ENCODE measurements at places on chromosomes 7 and 10. TPM values are rescaled to one million over a fixed set of nuclear protein-coding genes. Genes with fewer than 3 reads are reported as not detected.

Gene SGCE
- total RNA-seq: 94.5 TPM

Gene OR9A2
- total RNA-seq: 0.12 TPM

Gene TYW1B
- 5.0 TPM for total RNA-seq

Gene SLIT1
- 0.35 TPM for total RNA-seq

Gene ANKRD30A
- not detected for total RNA-seq

Gene TLL2
- 0.08 TPM for total RNA-seq

Gene AGBL3
- 1.2 TPM for total RNA-seq

Gene CNPY1
- total RNA-seq: not detected

Gene SAP25
- 0.08 TPM for total RNA-seq

Gene JAZF1
- 5.6 TPM for total RNA-seq

Gene MRC1
- total RNA-seq: not detected

Gene CDH23
- 0.08 TPM for total RNA-seq

Gene HYAL4
- total RNA-seq: not detected

Gene NFE2L3
- 0.12 TPM for total RNA-seq

Gene NPM3
- 126 TPM for total RNA-seq

Gene IRF5
- 0.15 TPM for total RNA-seq

Gene MSMB
- not detected for total RNA-seq

Gene AKR1C8
- total RNA-seq: not detected

Gene ITIH5
- total RNA-seq: 0.08 TPM

Gene LRRC18
- total RNA-seq: not detected

Gene ZNF365
- 0.70 TPM for total RNA-seq

Gene OPALIN
- total RNA-seq: not detected

Gene ARMH3
- total RNA-seq: 6.4 TPM

Gene GRID1
- under 0.01 TPM for total RNA-seq

Gene GRK5
- total RNA-seq: 15.8 TPM

Gene IL2RA
- not detected for total RNA-seq

Gene LRRC61
- total RNA-seq: not detected

Gene MEST
- 248 TPM for total RNA-seq

Gene OGDHL
- total RNA-seq: 0.12 TPM

Gene MAD1L1
- 59.3 TPM for total RNA-seq

Gene GATA3
- 0.08 TPM for total RNA-seq

Gene TUBB8
- total RNA-seq: not detected

Gene DGKI
- 1.4 TPM for total RNA-seq

Gene ASB10
- not detected for total RNA-seq

Gene GCK
- total RNA-seq: 1.6 TPM

Gene GNG11
- total RNA-seq: 2.8 TPM

Gene SEMA3C
- total RNA-seq: 216 TPM

Gene TSPAN14
- 15.6 TPM for total RNA-seq

Gene SPDYE1
- not detected for total RNA-seq

Gene ECHDC3
- total RNA-seq: 4.5 TPM

Gene NME8
- not detected for total RNA-seq

Gene ARL5B
- total RNA-seq: 15.6 TPM

Gene SFMBT2
- total RNA-seq: 0.08 TPM

Gene HTR7
- 0.94 TPM for total RNA-seq

Gene RBM20
- 0.45 TPM for total RNA-seq

Gene ANXA8
- 0.68 TPM for total RNA-seq

Gene SPDYE6
- not detected for total RNA-seq

Gene C10orf67
- not detected for total RNA-seq

Gene MEOX2
- 1.5 TPM for total RNA-seq

Gene DRGX
- total RNA-seq: not detected

Gene NRCAM
- total RNA-seq: 1.1 TPM

Gene ZFYVE27
- 15.2 TPM for total RNA-seq

Gene KCP
- total RNA-seq: 0.94 TPM

Gene CDC14C
- total RNA-seq: not detected

Gene CYP3A7
- total RNA-seq: not detected

Gene MSS51
- 0.60 TPM for total RNA-seq

Gene GDF2
- total RNA-seq: not detected

Gene LRRD1
- under 0.01 TPM for total RNA-seq

Data from smooth muscle cell of the coronary artery (primary cell).